ENCODE measurements at places on chromosomes 5 and 9. TPM values are rescaled to one million over a fixed set of nuclear protein-coding genes. Genes with fewer than 3 reads are reported as not detected.

CA9 gene
- total RNA-seq: 0.56 TPM

DNA sequence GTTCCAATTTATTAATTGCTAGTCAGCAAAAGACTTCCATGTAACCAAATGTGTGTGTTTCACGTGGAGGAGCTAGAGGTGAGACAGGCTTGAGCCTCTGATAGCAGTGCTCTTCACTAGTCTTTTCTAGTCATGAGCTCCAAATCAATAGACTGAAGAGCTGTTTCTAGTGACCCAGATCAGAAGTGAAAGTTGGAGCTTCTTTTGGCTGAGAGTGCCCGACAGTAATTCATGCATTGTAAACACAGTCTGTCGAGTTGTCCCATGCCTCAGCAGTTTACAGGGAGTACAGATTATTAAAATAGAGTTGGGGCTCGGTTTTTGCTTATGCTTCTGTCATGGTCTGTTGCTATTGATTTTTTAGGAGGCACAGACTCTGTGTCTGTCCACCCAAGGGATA, 793.1 kb downstream of the DTWD2 start:
- H3K4me1 ChIP-seq: no peaks in the 10 kb centered on the region
- no peak overlapping the region for H3K4me3 ChIP-seq
- no peak for DNase-seq
- H3K27ac ChIP-seq: no peak overlapping the region
- no peaks in the 10 kb centered on the region for H3K36me3 ChIP-seq

GRCh38 chr5:103243665-103244064, 14.9 kb upstream of the MACIR start:
- no peak overlapping the region for H3K4me3 ChIP-seq
- H3K36me3 ChIP-seq: no peaks in the 10 kb centered on the region
- H3K4me1 ChIP-seq: peaks cover 3% of the 10 kb centered on the region
- no peaks in the 10 kb centered on the region for H3K27me3 ChIP-seq

- no peak for DNase-seq
- H3K27me3 ChIP-seq: no peaks in the 10 kb centered on the region
- H3K27ac ChIP-seq: no peak overlapping the region
- H3K4me1 ChIP-seq: peaks cover 7% of the 10 kb centered on the region
- no peaks in the 10 kb centered on the region for H3K36me3 ChIP-seq
These were observed 396.5 kb upstream of the MEF2C start for GRCh38 chr5:89279391-89280036.

GRCh38 chr5:172979778-172980177, 3.8 kb upstream of the ATP6V0E1 start:
- DNase-seq: peak; percentile 67
- no peaks in the 10 kb centered on the region for H3K36me3 ChIP-seq
- no peak overlapping the region for H3K4me3 ChIP-seq
- no peaks in the 10 kb centered on the region for H3K4me1 ChIP-seq
- H3K27ac ChIP-seq: no peak overlapping the region
- H3K27me3 ChIP-seq: no peaks in the 10 kb centered on the region

ADAMTS12 gene
- total RNA-seq: 51.3 TPM

DNA sequence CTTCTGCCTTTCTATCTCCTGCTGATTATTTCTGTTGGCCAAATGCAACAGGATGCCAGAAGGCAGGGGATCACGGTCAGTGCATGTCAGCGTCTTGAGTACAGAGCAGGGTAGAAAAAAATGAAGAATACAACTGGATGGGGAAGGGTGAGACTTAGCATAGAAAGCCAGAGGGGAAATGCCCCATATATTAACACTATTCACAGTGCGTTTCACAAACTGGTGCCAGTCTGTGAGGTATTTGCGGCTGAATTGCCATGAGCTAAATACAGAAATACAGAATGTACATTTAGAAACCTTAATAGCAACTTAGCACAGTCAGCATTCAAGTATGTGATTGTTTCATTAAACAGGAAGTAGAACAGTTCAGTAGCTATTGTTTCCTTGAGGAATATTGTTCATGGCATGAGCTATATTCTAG, 31.0 kb upstream of the SLC1A3 start:
- DNase-seq: peak; percentile 15
- H3K27ac ChIP-seq: no peak overlapping the region
- no peaks in the 10 kb centered on the region for H3K27me3 ChIP-seq
- H3K4me1 ChIP-seq: peaks cover 3% of the 10 kb centered on the region
- H3K36me3 ChIP-seq: no peaks in the 10 kb centered on the region

DNA sequence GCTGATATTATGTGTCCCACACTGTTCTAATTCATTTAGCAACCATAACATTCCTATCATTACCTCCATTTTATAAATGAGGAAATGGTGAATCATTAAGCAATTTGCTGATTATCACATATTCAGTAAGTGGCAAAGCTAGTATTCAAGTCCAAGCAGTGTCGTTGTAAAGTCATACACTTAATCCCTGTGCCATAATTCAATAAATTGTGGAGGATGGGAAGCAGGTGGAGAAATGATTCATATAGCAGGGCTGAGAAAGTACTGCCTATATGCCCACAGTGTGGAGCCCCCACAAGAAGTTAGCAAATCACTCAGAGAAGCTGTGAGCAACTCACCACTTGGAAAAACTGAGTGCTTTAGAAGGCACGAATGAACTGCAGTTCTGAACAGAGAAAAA, 691.0 kb downstream of the PTPRD start:
- H3K4me3 ChIP-seq: no peak overlapping the region
- H3K36me3 ChIP-seq: no peaks in the 10 kb centered on the region
- no peaks in the 10 kb centered on the region for H3K27me3 ChIP-seq
- no peak for DNase-seq
